CD4-positive, alpha-beta memory T cell (primary cell): ENCODE measurements at places on chromosomes 3 and 15.

DNA sequence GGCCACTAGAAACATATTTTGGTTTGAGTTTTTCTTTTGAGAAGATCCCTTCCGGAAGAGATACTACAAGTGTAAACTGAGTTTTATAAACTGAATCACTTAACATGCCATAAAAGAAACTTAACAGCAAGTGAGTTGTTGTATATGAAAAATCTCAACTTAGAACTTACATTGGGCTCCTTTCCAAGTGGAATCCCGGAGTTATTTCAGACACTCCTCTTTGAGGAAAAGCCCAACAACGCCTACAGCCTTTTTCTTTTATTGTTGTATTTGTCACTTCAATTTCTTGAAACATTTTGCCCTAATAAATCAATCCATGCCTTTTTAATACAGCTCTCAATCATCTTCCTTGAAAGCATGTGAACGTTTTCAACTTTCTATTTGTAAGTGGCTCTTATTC is 137.3 kb downstream of the FEZF2 start:
- DNase-seq: no peak

GRCh38 chr3:131957980-131958379 is 76.8 kb downstream of the CPNE4 start:
- DNase-seq: no peak

DNA sequence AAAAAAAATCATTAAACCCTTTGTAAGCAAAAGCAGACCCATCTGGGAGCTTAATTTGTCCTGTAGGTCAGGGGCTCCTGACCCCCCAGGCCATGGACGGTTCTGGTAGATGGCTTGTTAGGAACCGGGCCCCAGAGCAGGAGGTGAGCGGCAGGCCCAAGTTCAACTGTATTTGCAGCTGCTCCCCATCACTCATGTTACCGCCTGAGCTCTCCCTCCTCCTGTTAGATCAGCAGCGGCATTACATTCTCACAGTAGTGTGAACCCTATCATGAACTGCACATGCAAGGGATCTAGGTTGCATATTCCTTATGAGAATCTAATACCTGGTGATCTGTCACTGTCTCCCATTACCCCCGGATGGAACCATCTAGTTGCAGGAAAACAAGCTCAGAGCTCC is 60.7 kb downstream of the FSIP1 start:
- DNase-seq: no peak

- DNase-seq: no peak
These were observed 86.4 kb downstream of the WDR76 start for GRCh38 chr15:43913026-43913780.

DNA sequence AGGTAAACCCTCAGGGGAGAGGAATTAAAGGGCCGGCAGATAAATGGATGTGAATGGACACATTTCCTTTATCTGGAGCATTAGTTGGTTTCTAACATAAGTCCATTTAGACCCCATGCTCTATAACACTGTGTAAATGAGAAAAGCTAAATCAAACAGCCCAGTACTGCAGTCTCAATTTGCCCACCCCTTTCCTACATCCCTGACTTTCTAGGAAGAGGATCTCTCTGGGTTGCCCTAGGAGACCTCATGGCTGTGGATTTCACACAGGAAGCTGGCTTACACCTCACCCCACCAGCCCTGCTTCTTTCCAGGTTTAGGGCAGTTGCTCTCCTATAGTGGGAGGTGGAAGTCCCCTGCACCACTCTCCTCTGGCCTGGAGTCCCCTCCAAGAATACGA is 126.2 kb downstream of the CLSTN2 start:
- no peak for DNase-seq

- no peak for DNase-seq
These were observed 442.0 kb downstream of the LPP start for GRCh38 chr3:188595890-188596376.

DNA sequence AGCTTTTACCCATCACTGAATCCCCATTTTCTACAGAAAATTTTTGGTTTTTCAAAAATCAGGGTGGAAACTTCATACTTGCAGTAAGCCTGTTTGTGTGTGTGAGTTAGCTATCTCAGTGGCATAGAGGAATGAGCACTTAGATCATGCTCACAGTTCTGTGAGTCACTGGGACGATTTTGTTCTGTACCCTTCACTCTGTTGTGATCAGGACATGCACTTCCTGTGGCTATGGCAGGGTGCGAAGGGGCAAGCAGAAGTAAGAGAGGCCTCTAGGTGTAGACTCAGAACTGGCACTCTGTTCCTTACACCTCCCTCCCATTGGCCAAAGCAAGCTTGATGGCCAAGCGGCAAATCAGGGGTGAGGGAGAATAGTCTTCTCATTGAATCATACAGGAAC is 11.6 kb downstream of the NIPA2 start:
- DNase-seq: no peak

GRCh38 chr15:34301058-34301457 is 36.5 kb downstream of the SLC12A6 start:
- DNase-seq: no peak

DNA sequence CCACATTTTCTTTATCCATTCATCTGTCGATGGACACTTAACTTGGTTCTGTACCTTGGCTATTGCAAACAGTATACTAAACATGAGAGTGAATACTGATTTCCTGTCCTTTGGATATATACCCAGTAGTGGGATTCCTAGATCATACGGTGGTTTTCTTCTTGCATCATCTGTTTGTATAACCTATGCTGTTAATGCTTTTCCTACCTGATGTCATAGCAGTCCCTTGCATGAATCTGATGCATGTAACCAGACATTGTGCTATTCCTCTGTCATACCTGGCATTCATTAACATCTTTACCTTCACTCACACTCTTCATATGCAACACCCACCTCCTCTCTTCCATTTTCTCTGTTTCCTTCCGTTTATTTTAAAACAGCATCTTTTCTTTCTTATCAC is 185.2 kb downstream of the KLHL25 start:
- no peak for DNase-seq

GRCh38 chr15:70892002-70892911 is at the start of the genes LRRC49 and THAP10:
LRRC49 (plus strand) TSS chr15:70892826; CDS start chr15:70892895, 69 bp downstream.
THAP10 (minus strand) TSS chr15:70892433; CDS start chr15:70892272, 161 bp downstream.
- peak; percentile 33 for DNase-seq

- no peak for DNase-seq
These were observed 3.4 kb downstream of the IL20RB start for GRCh38 chr3:136960838-136961836.

DNA sequence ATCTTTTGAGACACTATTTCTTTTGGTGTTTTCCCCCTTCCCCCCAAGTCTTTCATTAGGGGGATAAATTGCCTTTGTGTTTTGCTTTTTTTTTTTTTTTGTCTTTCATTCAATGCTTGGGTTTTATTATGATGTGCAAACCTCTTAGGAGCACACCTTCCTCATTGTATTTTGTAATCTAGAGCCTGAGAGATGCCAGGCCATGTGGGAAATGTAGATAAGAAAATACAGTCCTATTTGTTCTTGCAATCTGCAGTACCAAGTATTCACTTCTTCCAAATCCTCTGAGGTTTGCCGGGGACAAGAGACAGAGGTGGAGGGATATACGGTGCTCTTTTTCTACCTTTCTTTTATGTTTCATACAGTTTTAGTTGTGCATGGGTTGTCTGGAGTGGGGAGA is 66.7 kb downstream of the LARS2 start:
- no peak for DNase-seq

GRCh38 chr3:72093270-72093991 is 308.5 kb upstream of the PROK2 start:
- no peak for DNase-seq

DNA sequence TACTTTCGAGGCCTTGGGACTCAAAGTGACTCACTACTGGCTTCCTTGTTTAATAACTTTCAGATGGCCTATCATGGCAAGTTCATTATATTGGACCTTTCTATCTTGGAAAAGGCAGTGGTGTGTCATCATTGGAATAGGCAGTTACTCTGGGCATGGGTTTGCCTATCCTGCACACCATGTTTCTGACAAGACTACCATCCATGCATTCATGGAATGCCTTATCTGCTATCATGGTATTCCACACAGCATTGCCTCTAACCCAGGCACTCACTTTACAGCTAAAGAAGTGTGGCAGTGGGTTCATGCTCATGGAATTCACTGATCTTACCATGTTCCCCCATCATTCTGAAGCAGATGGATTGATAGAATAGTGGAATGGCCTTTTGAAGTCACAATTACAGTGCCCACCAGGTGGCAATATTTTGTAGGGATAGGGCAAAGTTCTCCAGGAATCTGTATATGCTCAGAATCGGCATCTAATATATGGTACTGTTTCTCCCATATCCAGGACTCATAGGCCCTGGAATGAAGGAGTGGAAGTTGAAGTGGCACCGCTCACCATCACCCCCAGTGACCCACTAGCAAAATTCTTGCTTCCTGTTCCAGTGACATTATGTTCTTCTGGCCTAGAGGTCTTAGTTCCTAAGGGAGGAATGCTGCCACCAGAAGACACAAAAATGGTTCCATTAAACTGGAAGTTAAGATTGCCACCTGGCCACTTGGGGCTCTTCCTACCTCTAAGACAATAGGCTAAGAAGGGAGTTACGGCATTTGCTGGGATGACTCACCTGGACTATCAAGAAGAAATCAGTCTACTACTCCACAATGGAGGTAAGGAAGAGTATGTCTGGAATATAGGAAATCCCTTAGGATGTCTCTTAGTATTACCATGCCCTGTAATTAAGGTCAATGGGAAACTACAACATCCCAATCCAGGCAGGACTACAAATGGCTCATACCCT is 1161.4 kb downstream of the SI start:
- DNase-seq: no peak

DNA sequence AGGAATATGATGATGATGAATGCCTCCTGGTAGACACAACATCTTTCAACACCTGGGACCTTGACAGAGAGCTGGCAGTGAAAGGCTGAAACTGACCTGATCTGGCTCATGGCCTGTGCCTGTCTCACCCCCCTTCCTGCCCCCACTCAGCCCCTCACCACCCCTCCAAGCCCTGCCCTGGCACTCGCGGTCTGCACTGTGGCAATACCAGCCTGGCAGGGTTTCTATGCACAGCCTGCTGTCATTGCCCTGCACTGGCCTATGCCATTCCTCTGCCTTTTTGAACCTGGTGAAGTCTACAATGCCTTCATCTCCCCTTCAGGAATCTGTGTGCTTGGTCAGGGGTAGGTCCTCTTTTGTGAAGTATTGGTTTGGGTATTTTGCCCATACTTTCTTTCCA is 56.5 kb downstream of the ACAD9 start:
- DNase-seq: no peak

GRCh38 chr15:75809986-75810750 is 33.1 kb upstream of the UBE2Q2 start:
- peak; percentile 4 for DNase-seq

- DNase-seq: no peak
These were observed 338.2 kb downstream of the ERC2 start for GRCh38 chr3:56130036-56130435.

DNA sequence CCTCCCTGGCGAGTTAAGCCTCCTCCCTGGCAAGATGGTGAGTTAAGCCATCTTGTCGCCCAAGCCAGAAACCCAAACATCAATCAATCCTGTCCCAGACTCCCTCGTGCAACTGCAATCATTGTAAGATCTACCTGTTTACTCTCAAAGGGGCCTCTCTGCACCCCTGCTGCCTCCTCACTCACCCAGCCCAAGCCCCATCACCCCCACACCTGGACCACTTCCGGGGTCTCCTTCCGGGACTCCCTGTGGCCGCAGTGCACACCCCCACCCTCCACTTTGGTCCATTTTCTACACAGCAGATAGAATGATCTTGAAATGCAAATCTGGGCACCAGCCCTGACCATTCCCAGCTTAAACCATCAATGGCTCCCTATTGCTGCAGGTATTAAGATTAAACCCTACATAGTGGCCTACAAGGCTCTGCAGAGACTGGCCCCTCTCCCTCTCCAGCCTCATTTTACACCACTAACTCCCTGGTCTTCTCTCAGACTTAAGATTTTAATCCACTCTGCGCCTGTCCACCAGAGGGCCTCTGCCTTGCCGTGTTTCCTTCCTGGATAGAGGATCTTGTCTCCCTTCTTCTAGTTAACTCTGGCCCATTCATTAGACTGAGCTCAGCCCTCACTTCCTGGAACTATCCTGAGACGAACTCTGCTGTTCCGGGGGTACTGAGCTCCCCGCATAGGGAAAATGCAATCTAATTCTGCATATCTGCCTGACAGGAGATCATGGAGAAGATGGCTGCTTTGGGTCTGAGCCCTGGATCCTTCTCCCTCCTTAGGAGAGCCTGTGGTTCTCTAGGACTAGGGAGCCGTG is 41.9 kb upstream of the SLC6A1 start:
- no peak for DNase-seq

GRCh38 chr3:143035466-143036211 is 34.3 kb downstream of the U2SURP start:
- no peak for DNase-seq

- no peak for DNase-seq
These were observed 7.8 kb upstream of the RFX7 start for GRCh38 chr15:56251315-56252095.

DNA sequence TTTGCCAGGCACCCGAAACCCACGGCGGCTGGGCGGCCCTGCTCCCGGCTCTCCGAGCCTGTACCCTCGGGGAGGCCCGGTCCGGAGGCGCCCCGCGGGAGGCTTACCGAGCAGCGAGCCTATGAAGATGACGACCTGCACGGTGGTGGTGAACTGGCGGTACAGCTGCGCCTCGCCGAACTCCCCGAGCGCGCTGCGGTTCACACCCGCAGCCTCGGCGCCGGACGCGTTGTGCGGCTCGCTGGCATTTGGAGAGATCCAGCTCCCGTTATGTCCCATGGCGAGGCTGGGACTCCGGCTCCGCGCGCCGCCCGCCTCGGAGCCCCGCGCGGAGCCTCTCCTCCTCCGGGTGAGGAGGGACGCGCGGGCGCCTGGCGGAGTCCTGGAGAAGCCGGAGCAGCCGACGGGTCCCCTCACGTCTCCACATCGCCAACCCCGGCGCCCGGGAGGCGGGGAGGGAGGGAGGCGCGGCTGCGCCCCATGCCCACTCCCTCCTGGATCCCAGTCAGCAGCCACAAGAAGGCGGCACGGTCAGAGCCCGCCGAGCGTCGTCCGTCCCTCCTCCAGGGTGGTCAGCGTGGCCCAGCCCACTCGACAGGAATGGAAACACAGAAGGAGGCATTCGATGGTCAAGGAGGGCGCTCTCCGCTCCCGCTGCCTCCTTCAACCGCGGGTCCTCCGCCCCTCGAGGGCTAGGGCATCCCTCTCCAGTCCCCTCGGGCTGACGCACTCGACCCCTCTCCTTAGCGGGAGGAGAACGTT is at the start of gene GPR176:
GPR176 (minus strand) TSS at position 519 of the 762 bp plus-strand sequence; CDS start at position 279, 240 bp downstream.
- peak; percentile 17 for DNase-seq

GRCh38 chr3:143036557-143036956 is 35.2 kb downstream of the U2SURP start:
- DNase-seq: peak; percentile 23

- DNase-seq: no peak
These were observed 375.3 kb downstream of the LPP start for GRCh38 chr3:188529228-188529627.

- DNase-seq: no peak
These were observed 49.7 kb downstream of the MEF2A start for GRCh38 chr15:99615460-99615859.

DNA sequence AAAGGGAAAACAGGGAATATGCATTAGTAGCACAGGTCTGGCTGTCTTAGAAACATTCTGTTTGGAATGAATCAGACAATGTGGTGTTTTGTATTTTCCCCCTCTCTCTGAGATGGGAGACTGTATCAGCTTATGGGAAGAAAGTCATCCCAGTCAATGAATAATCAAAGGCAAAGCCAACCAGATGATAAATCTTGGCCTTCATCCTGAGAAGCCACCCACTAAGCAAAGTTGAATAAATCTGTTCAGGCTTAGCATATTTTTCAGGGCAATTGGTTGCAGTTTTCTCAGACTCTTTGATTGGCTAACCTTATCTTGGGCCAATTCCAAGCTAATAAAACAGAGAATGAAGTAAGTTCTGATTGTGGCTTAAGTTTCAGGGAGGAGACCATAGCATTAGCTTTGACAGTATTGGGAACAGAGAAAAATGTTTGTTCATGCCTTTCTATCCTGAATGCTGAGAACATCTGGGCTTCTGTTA is 63.6 kb upstream of the ARL8B start:
- no peak for DNase-seq
